ENCODE measurements at places on chromosomes 1 and 21. TPM values are rescaled to one million over a fixed set of nuclear protein-coding genes. Genes with fewer than 3 reads are reported as not detected.

DNA sequence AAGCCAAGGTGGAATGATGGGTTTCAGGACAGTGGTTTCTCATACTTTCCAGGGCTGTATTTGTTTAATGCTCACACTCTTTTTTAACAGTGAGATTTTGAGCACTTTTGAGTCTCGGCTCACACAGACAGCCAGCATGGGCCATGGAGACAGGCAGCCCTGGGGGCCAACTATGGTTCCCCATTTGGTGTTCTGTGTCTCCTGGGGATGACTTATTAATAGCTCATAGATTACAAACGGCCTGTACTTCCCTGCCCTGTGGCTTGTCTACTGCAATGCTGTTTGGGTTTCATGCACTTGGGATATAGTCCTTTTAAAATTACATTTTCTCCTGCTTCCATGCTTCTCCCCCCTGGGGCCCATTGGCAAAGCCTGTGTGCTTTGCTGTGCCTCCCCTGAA is 178.3 kb downstream of the KCNJ6 start:
- no peak for DNase-seq

- no peak for DNase-seq
Measured at GRCh38 chr1:30842697-30843354, 65.7 kb downstream of the SDC3 start.

DNA sequence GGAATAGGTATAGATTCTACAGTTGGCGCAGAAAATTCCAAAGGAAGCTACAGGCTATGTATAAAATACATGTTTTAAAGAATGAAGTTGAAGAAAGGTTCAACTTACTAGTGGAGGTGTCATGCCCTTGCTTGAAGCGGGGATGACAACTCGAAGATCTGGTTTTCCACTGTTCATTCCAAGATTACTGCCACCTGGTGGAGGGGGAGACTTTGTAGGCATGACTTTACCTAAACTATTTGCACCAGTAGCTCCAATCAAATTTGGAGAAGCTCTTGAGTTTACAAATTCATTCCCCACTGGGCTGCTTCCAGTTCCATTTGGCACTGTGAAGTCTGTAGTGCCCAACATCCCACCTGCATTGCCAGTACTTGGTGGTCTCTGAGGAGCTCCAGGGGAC is 81.7 kb downstream of the AXDND1 start:
- no peak for DNase-seq

- DNase-seq, result no peak
Measured at GRCh38 chr1:244236101-244236500, 185.0 kb downstream of the ZBTB18 start.

- DNase-seq, result no peak
Measured at GRCh38 chr1:22362626-22363402, 88.8 kb upstream of the ZBTB40 start.

DNA sequence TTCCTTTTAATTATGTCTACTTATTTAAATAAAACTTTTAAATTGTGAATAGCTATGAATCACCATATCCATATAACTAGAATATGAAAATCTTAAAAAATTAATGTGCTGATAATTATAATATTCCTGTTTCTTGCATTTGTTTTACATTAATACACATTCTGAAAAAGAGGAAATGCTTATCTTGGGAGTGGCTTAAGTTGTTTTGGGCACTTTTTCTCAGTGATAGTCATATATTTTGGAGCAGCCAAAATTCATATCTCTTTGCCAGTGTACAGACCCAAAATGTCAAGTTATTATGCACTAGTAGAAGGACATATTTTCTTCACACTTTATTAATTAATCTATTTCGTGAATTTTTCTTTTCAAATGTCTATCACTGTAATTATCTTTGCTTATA is 838.5 kb downstream of the USP25 start:
- no peak for DNase-seq

GRCh38 chr1:38779491-38779890 is 80.1 kb downstream of the RRAGC start:
- DNase-seq, result no peak

GRCh38 chr1:41618066-41618825 is 133.8 kb upstream of the EDN2 start:
- DNase-seq, result peak; percentile 39

DNA sequence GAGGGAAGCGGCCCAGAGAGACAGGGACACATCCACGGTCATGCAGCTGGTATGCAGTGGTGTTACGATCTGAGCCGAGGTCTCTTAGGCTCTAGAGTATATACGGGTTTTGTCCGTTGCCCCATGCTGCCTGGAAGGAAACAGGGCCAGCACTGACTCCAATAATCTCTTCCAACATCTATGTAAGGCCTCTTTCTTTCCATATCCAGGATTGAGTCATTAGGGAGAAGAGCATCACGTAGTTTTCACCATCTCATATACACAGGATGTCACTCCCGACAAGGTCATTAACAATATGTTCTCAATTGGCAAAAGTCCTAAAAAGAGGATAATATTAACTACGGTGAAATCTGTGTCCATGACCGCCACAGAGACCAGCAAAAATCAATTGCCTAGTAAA is 4.4 kb downstream of the C8B start:
- DNase-seq, result no peak

- DNase-seq, result no peak
Measured at GRCh38 chr1:60102267-60103061, 28.9 kb upstream of the C1orf87 start.

DNA sequence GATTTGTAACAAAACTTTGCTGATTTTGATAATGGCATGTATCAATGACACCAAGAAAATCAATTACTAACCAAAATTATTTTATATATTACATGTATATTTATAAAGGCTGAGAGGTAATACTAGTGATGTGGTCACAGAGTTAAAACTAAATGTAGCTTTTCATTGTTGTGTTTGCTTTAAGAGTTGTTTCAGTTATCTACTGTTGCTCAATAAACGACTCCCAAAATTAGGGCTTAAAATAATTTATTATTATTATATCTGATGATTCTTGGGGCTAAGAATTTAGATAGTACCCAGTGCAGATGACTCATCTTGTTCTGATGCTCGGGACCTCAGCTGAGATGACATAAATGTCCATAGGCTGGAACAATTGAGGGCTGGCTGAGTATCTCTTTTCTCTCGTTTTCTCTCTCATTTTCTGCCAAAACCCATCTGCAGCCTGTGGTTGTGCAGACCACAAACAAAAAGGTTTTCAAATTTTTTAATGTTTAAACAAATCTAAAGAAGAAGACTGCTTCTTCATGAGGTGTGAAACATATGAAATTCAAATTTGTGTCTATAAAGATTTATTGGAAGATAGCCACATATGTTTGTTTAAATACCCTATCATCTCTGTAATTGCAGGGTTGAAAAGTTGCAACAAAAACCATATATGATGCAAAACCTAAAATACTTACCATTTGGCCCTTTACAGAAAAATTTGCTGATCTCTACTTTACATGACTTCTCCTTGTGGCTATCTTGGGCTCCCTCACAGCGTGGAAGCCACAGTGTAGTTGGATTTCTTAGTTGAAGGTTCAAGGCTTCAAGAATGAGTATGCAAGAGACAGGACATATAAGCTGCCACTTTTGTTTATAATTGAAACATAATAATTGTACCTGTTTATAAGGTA is 14.8 kb upstream of the PTPRC start:
- DNase-seq, result no peak

GRCh38 chr1:220908757-220909156 is 29.5 kb downstream of the HLX start:
- no peak for DNase-seq

- no peak for DNase-seq
Measured at GRCh38 chr1:14713077-14713476, 114.6 kb downstream of the KAZN start.

GRCh38 chr1:9848022-9848421 is 24.3 kb upstream of the CLSTN1 start:
- no peak for DNase-seq

DNA sequence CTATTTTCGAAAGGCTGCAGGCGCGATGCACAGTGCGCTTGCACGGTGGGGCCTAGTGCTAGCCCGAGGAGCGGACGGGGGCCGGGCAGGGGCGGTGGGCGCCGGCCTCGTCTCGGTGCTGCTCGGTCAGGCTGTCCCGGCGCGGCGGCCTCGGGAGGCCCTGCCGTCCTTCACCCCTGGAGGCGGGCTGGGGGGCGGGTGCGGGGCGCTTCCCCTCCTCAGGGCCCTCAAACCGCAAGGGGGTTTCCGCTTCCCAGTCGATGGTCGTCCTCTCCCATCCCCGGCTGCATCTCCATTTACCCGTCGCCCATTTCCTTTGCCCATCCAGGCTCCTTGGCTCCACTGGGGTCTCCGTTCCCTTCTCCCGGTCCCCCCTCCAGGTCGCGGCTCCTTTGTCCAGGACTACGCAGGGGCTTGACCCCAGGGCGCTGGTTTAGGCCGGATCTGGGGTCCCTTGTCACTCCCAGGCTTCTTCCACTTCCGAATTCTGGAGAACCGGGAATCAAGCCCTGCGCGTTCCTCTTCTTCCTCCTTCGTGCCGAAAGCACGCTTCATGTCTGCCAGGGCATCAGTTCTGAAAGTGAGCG is 196.3 kb upstream of the LMO4 start:
- no peak for DNase-seq

- DNase-seq, result no peak
Measured at GRCh38 chr1:107358619-107359327, 217.9 kb downstream of the NTNG1 start.

GRCh38 chr1:203612932-203613682 is 13.5 kb upstream of the ATP2B4 start:
- no peak for DNase-seq

DNA sequence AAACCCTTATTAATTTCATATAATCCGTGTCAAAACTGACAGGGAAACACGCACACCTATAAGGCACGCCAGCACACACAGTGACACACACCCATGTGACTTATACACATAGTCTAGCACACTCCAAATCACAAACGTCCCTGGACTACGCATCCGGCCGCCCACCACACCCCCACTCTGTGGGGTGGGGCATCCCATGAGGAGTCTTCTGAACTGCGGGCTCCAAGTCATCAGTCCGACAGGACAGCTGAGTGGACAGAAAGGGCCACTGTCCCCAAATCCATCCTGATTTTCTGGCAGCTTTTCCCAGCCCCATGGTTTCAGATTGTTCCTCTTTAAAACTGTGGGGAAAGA is 829 bp downstream of the PEA15 start:
- DNase-seq, result no peak

GRCh38 chr21:29961291-29962027 is 21.7 kb upstream of the GRIK1 start:
- no peak for DNase-seq

GRCh38 chr1:82044111-82044510 is 243.4 kb downstream of the ADGRL2 start:
- DNase-seq, result no peak

TSPEAR gene
- total RNA-seq, result not detected

BACE2 gene
- total RNA-seq, result 2.6 TPM

COL6A1 gene
- not detected for total RNA-seq

LAMB3 gene
- 1.2 TPM for total RNA-seq

ZNF695 gene
- 1.2 TPM for total RNA-seq

SIPA1L2 gene
- 2.4 TPM for total RNA-seq

CFAP107 gene
- total RNA-seq, result not detected

CFAP141 gene
- not detected for total RNA-seq

FAM78B gene
- total RNA-seq, result 0.47 TPM

MXRA8 gene
- not detected for total RNA-seq

ADGRB2 gene
- total RNA-seq, result not detected

TMEM82 gene
- total RNA-seq, result not detected

OR2G6 gene
- not detected for total RNA-seq

TRIM46 gene
- total RNA-seq, result 9.3 TPM
